NCI-H1092 treated with DMSO at 0.1 percent for 48 hours (cell line): ENCODE measurements at places on chromosomes 2 and 18.

GRCh38 chr2:148642112-148642744, 2.3 kb upstream of the EPC2 start:
- no peak for DNase-seq

GRCh38 chr2:20040489-20041172, 10.8 kb downstream of the LAPTM4A start:
- no peak for DNase-seq

DNA sequence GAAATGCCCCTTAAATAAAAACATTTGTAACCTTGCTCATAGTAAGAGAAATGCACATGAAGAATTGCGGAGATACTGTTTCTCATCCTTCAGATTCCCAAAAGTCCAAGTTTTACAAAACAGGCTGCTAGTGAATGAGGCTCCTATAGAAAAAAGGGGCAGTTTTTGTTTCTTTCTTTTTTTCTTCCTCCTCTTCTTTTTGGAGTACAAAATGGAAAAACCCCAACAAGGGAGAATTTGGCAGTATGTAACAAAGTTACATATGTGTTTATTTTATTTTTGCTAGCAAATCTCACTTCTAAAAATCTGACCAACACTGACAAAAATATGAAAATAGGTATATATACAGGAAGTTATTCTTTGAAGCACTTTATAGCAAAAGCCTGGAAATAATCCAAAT, 7.1 kb upstream of the BAZ2B start:
- no peak for DNase-seq

DNA sequence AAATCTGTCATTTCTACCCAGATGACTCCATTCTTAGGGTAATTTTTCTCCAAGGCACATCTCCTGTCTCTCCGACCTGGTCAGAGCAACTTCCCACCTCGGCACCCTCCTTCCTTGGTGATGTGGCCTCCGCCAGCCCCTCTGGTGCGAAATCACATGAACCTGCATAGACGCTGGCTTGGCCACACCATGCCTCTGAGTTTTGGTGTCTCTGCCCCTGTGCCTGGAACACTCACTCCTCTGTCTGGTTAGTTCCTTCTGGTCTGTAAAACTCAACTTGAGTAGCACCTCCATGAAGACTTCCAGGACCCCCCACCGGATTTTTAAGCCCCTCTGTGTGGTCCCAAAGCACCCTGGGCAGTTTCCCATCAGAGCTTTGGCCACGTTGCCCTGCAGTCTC, 83.2 kb upstream of the OTOS start:
- no peak for DNase-seq

DNA sequence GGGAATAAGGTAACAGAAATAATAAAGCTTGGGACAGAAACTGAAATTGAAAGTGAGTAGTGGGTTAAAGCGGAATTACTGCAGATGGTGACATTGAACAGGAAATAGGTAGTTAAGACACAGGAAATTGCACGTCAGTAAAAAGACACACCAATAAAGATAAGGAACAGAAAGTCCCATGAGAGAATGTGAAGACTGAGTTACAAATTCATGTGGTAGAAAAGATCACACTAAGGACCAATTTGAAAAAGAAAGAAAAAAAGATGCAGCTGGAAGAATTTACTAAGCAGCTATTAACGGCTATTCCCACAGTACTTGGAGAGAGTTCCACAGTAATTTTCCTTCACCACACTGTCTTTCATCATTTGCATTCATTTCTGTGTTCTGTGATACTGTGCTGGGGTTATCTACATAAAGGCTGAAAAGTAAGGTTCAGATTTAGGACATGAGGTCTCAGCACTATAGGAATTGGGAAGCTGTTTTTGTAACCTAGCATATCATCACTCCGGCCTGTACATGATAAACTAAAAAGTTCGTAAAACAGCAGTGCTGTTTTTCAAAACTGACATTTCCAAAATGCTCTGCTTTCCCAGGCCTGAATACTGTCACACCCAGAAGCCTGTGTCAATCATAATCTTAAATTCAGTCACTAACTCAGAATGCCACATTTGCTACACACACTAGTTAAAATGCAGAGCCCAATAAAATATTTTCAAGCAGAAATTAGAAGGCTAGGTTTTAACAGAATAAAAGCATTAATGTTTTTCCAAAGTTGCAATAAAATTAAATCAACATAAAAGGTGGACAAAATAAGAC, 42.9 kb downstream of the SRBD1 start:
- no peak for DNase-seq

- DNase-seq: no peak
These were observed 69.8 kb upstream of the IL1R2 start for GRCh38 chr2:101921953-101922325.

DNA sequence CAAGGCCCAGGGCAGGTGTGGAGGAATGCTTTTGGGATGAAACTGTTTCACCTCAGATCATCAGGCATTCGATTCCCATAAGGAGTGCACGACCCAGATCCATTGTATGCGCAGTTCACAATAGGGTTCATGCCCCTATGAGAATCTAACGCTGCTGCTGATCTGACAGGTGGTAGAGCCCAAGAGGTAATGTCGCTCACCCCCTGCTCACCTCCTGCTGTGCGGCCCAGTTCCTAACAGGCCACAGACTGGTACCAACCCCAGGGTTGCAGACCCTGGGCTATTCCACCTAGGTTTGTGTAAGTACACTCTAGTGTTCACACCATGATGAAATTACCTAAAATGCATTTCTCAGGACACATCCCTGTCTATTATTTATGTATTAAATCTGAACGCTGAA, 72.5 kb downstream of the COPS8 start:
- no peak for DNase-seq

GRCh38 chr2:217517402-217517801, 485.4 kb downstream of the TNS1 start:
- no peak for DNase-seq

DNA sequence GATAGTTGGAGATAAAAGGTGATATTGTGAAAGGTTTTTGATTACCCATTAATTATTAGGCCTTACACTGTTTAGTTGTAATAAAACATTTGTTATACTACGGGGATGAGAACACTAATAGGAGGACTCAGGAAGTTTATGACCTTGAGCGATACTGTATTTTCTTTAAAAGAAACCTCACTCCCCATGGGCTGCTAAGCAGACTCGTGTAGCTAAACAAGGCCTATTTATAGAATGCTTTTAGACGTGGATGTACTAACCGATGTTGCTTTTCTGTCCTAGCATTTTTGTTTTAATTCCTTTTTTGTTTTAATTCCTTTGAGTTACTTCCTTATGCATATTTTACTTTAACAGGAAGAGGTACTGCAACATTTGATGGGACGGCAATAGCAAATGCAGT, 22.9 kb downstream of the MSH6 start:
- DNase-seq: no peak

- DNase-seq: no peak
These were observed 495.8 kb upstream of the ACVR2A start for GRCh38 chr2:147348931-147349555.

DNA sequence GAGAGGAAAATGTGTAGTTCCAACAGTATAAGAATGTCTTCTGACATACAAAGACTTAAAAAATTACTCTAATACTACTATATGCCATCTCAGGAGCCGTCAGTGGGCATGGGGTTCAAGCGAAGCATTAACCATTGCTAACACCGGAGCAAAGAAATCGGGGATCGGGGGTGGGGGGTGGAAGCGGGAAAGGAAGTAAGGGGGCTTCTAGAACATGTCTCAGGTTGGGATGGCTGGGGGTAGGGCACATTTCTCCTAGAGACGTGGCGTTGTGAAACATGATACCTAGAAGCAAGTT, 702 bp downstream of the LMAN1 start:
- no peak for DNase-seq

DNA sequence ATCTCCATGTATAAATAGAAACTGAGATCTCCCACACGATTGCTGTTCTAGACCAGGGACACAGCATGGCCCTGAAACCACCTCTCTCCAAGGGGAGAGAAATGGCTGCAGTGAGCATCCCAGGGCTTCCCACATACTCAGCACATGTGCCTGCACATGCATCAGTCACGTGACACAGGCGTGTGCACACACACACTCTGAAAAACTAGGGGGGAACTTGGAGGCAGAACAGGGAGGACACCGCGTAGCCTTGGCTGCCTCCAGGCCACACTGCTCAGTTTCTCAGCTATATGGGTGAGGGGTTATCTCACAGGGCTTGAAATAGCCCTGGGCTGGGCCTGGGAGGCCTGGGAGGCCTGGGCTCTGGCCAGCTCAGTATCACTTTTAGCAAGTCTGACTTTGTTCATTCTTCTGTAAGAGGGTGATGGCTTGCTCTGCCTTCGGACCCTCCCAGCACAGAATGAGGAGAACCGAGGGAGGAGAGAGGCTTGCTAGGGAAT, 66.9 kb downstream of the EMX1 start:
- no peak for DNase-seq

- no peak for DNase-seq
These were observed 362.3 kb downstream of the FIGN start for GRCh38 chr2:163373496-163373895.

- DNase-seq: peak; percentile 33
These were observed 458 bp downstream of the CXXC1 start for GRCh38 chr18:50287028-50287440.

DNA sequence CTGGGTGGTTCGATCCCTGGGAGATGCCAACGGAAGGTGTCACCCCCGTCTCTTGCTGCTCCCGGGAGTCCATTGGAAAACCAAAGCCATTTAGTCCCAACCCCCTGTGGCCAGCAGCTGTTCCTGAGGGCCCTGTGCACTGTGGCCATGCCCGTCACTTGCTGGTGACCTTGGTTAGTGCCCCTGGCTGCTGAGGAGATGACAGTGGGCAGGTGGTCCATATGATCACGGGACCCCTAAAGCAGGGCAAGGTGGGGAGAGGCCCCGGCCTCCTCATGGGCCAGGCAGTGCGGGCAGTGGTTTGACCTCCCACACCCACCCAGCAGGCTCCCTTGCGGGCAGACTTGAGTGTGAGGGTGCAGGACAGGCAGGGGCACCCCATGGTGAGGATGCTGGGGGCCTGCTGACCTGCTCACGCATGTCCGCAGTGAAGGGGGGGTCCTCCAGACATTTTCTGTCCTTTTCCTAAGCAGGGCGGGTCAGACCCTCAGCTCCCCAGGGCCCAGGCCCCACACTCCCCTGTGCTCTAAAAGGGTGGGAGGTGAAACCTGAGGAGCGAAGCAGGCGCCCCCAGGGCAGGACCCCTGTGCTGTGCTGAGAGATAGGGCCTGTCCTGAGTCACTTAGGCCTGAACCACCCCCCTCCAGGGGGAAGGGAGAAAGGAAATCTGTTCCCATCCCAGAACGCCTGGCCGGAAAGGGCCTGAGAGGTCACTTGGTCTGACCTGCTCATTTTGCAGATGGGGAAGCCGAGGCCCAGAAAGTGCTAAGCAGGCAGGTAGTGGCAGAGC, 6.8 kb downstream of the ITM2C start:
- DNase-seq: no peak

DNA sequence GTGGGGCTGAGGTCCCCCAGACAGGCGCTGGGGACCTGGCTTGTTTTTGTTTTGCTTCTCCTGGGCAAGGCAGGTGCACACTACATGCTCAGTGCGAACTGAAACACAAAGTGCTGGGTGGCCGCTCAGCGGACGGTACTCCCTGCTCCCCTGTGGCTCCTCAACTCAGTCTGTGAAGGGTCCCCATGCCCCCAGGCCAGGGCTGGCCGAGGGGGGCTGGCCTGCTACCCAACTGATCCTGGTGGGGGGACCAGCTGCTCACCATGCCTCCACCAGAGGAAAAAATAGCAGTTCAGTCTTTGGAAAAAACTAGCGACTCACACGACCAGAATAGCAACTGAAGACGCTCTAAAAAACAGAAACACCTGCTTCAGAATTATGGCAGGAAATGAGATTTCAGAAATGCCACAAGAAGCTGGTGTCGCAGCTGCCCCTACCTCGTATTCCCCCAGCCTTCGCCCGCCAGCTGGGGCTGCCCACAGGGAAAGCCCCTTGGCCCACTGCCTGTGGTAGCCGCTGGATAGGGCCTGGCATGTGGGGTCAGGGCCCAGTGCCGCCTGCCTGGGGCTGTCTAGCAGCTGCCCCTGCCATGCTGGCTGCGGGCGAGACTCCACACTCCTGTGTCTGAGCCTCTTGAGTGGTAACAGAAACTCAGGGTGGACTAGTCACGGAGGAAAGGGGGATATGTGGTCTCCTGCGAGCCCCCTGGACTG, 43.7 kb downstream of the MEX3C start:
- no peak for DNase-seq

DNA sequence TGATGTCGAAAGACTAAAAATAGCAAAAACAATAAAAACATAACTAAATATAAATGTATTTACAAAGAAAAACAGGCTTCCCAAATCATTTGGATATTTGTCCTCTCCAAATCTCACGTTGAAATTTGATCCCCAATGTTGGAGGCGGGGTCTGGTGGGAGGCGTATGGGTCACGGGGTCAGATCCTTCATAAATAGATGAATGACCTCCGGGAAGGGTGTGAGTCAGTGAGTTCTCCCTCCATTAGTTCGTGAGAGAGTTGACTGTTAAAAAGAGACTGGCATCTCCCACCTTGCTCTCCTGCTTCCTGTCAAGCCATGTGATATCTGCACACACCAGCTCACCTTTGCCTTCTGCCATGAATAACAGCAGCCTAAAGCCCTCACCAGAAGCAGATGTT, 703.0 kb downstream of the TMEM182 start:
- DNase-seq: no peak

- no peak for DNase-seq
These were observed 17.3 kb upstream of the TRIM43 start for GRCh38 chr2:95574506-95574905.

DNA sequence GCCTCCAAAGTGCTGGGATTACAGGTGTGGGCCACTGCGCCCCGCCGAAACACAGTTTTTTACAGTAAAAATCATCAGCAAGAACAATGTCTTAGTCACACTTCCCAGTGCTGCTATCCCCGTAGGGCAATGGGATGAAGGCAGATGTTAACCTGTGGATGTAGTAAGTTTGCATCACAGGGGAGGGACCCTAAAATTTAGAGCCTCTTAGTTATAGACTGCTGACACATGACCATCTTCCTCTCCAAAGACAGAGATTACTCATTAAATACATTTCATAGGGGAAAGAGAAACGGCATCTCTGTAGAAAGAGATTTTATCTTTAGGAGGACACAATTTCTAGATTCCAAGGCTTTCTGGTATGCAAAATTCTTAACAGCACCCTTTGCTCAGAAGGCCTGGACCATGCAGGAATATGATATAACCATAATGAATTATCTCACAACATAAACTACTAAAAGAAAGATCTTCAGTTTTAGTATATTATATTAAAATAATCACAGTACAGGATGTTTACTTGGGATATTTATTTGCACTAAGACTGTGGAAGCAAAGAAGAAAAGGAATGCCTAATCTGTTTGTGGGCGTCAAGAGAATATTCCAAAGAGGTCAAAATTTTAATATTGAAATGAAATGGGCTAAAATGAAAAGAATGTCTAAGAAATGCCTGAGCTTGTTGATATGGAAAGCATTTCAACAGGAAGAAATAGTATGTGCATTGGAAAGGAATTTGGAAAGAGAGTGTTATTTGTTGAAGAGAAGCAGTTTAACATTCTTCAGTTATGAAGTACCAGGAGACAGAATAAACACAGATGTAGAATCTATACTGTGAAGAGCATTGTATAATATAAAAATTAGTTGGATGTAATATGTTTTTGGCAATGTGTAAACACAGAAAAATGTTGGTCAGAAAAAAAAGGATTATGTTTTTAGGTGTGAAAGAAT, 1228.3 kb upstream of the CHAC2 start:
- DNase-seq: no peak

- DNase-seq: no peak
These were observed 176.1 kb upstream of the ZFP36L2 start for GRCh38 chr2:43402452-43402937.
